ENCODE measurements at places on chromosomes 5 and 9.

DNA sequence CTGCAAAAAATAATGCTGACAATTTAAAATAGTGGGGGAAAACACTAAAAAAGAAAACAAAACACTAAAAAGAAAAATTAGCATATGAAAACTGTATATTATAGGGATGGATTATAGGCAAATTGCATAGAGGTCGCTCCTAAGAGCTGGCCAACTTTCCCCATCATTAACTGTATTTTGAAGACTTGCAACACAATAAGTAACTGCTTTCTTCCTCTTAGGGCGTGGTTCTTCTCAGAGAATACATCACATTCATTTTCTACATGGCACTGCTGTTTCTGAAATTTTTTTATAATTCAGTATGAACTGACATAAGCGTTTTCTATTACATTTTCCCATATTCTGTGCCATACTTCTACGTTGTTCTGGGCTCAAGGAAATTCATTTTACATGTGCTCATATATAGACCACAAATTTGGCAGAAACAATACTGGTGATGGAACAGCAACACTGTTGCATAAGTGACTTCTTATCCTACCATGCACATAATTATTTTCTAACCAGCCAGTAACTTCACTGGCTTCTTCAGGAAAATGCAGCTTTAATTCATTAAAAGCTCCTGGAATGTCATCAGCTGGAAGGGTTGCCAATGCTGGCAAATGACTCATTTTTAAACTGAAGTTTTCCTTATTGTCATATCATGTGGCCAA, 171.2 kb upstream of the DMAC1 start:
- DNase-seq: no peak

- no peak for DNase-seq
Observed at GRCh38 chr5:172235132-172235780, 41.3 kb downstream of the EFCAB9 start.

GRCh38 chr9:93206576-93207155, 22.7 kb downstream of the WNK2 start:
- no peak for DNase-seq

DNA sequence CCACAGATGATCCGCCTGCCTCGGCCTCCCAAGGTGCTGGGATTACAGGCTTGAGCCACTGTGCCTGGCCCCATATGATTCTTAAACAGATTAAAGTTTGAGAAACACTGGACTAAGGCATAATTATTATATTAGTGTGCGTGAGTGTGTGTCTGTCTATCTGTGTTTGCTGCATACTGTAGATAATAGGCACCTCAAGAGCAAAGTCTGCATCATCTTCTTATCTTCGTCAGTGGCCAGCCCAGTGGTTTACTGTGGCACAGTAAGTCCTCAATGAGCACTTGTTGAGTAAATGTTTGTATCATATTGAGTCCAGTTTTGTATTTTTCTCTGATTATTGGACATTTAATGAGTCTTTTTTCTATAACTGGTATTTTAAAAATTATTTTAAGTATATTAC, 81.7 kb downstream of the ITGA1 start:
- DNase-seq: no peak

- no peak for DNase-seq
Observed at GRCh38 chr5:118033686-118034338, 954.5 kb downstream of the DTWD2 start.

All from NAMALWA (cell line).